ENCODE measurements at places on chromosomes 7 and 10.

DNA sequence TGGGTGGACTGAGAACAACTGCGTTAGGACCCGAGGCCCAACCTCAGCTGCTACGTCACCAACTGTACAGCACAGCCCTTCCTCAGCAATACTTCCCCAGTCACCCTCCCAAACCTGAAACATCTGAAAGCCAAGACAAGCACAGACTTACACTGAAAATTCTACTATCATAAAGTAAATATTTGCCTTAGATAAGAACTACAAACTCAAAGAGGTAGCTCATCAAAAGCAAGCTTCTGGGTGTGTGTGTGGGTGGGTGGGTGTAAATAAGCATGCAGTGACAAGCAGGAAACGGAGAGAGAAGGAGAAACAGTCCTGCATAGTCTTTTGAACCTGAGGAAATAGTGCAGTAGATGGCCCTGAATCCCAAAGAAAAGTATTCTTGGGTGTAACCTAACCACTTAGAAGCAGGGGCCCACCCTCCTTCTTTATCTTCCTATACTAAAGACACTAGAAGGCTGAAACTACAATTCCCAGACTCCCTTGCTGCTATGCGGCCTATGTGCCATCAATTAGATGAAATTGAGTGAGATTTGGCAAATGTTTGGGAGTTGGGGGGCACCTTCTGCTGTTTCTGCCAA lies 18.7 kb downstream of the SLC25A13 start:
- peak; percentile 89 for DNase-seq

GRCh38 chr10:18306031-18306430 lies 165.8 kb downstream of the CACNB2 start:
- no peak for DNase-seq

- peak; percentile 30 for DNase-seq
These were observed 47.9 kb upstream of the STK17A start for GRCh38 chr7:43535031-43535451.

DNA sequence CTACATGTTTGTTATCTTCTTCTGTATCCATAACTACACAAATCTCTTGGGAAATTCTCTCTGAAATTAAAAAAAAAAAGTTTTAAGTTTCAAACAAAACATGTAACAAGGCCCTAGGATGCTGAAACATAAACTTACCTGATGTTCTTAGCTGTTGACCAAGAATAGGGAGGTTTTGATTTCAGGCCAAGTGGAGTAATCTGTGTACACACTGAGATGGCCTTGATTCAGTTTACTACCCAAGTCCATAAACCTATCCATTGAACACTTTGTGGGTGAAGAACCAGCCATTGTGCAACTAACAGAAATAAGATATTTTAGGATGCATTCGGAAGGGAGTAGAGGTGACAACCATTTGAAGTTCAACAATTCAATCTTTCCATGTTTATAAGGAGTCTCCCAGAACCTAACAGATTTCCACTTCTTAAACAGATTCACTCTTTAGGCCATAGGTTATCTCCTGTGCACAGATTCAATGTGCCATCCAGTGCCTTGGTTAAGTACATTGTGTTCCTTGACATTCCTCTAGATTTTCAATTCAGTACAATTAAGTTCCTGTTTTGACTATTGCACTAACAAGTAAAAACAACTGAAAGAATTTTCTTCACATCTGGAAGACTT lies 143.1 kb downstream of the CRPPA start:
- DNase-seq = no peak

- peak; percentile 93 for DNase-seq
These were observed 18.9 kb downstream of the RCC1L start for GRCh38 chr7:75054744-75055143.

DNA sequence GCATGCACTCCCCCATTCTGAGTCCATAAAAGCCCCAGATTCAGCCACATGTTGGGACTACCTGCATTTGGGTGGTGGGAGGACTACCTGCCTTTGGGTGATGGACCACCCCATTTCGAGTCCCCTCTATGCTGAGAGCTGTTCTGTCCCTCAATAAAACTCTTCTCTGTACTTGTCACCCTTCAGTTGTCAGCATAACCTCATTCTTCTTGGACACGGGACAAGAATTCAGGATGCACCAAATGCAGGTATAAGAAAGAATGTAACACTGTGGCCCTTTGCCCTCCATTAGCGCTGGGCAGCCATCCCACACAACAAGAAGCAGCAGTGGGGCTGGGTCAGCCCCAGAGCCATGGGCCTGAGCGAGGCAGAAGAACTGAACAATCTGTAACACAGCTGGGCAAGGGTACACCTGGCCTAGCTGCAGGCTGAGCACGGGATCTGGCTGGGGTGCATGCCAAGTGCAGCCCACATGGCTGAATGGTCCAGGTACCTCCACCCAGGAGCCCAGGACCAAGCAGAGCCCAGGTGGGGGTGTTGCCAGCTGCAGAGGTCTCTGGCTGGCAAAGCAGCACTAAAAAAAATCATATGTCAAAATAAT lies 1344.3 kb upstream of the LRRTM3 start:
- no peak for DNase-seq

GRCh38 chr7:92678291-92678920 lies 88.2 kb upstream of the FAM133B start:
- no peak for DNase-seq

DNA sequence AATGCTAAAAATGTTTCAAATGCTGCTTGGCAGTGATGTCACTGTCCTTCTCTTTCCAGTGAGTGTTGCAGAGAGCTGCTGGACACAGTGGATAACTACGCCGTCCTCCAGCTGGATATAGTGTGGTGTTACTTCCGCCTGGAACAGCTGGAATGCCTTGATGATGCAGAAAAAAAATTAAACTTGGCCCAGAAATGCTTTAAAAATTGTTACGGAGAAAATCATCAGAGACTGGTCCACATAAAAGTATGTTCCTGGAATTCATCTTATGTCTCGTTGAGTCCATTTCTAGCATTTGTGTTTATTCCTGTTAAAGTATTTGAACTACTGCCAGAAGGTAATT lies 25.2 kb downstream of the NUB1 start:
- DNase-seq = peak; percentile 86

GRCh38 chr10:74165530-74165901 lies 14.5 kb downstream of the ADK start:
- DNase-seq = peak; percentile 33

- DNase-seq = no peak
These were observed 1391.1 kb upstream of the LRRTM3 start for GRCh38 chr10:65534771-65535170.

- no peak for DNase-seq
These were observed 124.5 kb downstream of the TMEM178B start for GRCh38 chr7:141198194-141198958.

- no peak for DNase-seq
These were observed 228.1 kb upstream of the PFKP start for GRCh38 chr10:2839081-2839725.

GRCh38 chr10:17427666-17428350 lies 26.6 kb downstream of the ST8SIA6 start:
- DNase-seq = no peak

- DNase-seq = no peak
These were observed 130.3 kb downstream of the DNAJC1 start for GRCh38 chr10:21873198-21873597.

DNA sequence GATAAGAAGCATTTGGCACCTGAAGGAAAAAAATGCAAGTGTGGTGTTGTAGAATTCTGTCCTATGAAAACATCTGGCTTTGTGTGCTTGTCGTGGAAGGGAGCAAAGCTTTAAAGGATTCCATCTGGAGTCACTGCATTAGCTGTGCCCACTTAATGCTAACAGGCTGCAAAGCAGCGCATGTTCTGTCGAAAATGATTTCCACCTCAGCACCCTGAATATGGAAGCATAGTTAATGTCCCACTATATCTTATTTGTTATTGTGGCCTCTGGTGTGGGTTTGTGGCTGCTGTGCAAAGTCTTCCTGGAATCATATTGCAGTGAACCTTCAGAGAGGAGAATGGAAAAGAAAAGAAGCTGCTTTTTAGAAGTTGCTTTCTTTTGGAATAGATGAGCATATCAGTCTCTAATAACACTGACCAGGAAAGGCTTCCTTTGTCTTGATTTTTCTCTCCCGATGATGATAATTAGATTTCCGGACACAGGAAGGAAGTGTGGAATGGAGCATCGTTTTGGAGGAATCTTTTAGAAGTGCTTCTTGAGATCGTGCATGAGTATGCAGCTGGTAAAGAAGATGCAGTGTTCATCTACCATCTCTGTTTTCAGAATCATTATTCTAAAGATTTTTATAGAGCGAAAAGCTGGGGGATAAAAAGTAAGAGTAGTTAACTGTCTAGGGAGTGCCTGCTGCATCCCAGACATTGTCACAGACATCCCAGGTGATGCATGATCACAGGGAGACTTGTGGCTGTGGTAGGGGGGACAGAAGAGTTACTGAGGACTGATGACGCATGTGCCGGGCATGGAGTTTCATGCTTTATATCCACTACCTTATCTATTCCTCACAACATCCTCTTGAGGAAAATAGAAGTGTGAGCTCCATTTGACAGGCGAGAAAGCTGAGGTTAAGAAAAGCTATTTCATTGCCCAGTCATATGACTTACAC lies 54.6 kb downstream of the TEX36 start:
- no peak for DNase-seq

DNA sequence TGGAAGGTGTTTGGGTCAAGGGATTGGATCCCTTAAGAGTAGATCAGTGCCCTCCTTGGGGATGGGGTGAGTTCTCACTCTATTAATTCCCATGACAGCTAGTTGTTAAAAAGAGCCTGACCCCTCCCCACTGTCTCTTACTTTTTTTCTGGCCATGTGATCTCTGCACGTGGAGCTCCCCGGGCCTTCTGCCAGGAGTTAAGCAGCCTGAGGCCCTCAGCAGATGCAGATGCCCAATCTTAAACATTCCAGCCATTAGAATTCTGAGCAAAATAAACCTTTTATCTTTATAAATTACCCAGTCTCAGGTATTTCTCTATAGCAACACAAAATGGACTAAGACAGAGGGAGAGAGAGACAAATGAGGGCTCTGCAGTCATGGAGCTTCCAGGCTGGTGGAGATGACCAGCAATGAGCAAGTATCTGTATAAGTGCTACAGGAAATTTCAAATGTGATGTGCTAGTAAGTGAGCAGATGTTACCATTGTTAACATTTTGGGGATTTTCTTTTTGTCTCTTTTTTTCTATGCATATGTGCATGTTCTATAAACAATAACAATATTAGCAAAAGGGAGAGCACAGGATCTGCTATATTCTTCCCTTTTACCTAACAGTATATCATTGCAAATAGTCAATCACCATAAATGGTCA lies 26.7 kb downstream of the PLPP4 start:
- DNase-seq = no peak

- peak; percentile 96 for DNase-seq
These were observed 3.2 kb downstream of the PARP12 start for GRCh38 chr7:140059273-140060242.

DNA sequence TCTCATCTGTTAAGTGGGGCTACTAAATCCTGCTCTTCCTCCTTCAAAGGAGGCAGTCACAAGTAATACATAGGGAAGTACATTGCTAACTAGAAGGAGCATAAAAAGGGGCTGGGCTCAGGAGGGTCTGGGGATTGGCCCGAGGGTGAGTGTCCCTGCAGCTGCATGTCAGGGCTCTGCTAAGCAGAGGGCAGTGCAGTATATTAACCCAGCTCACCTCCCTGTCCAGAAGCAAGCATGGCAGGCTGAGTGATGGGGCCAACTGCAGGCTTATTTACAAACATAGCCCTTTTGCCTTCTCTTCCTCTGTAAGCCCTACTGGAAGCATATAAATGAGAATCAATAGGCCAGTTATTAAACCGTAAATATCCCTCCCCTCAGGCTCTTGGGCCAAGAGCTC lies 143.2 kb upstream of the PCBD1 start:
- DNase-seq = no peak

DNA sequence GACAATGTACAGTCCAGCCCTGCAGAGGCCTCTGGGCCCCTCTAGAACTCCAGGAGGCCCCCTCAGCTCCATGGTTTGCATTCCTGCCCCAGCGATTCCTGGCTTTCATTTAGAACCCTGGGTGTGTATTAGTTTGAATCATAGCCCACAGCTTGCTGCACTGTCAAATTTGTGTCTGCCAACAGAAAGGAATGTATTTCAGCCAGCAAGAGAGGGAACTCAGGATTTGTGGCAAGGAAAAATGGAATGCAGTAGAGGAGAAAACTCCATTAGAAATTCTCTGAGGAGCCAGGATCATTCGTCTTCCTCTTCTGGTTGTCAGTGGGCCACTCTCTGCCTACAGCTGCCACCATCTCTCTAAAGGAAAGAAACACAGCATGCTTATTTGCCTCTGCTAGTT lies 27.9 kb upstream of the WDR11 start:
- peak; percentile 67 for DNase-seq

GRCh38 chr7:44189286-44189992 lies at the start of gene GCK:
GCK (minus strand) TSS chr7:44189439; CDS start chr7:44188953, 486 bp downstream.
- DNase-seq = no peak

- DNase-seq = peak; percentile 89
These were observed 9.8 kb downstream of the LARP4B start for GRCh38 chr10:921471-922414.

- DNase-seq = no peak
These were observed 192.1 kb downstream of the EBF3 start for GRCh38 chr10:129771991-129772431.

DNA sequence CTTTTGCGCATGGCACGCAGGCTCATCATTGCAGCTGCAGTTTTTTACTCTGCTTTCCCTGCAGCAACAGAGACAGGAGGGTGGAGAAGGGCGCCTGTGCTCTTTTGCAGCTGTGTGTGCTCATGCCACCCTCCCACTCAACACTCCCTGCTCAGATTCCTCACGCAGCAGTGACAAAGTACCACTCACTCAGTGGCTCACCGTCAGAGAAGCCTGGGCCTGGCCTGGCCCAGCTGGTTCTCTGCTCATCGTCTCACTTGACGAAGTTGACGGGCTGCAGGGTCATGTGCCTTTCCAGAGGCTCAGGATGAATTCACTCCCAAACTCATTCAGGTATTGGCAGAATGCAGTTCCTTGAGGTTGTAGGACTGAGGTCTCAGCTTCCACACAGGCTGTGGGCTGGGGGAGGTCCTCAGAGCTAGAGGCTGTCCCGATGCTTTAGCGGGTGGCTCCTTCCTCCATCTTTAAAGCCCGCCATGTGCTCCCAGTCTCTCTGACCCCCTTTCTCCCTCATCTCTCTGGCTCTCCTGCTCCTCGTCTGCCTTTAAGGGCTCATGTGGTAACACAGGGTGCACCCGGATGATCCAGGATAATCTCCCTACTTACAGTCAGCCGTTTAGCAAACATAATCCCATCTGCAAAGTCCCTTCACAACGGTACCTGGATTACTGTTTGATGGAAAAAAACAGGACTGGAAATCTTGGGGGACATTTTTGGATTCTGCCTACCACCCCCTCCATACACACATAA lies 25.8 kb downstream of the PTPRE start:
- no peak for DNase-seq

GRCh38 chr7:47651355-47652317 lies 69.7 kb upstream of the TNS3 start:
- peak; percentile 99 for DNase-seq

DNA sequence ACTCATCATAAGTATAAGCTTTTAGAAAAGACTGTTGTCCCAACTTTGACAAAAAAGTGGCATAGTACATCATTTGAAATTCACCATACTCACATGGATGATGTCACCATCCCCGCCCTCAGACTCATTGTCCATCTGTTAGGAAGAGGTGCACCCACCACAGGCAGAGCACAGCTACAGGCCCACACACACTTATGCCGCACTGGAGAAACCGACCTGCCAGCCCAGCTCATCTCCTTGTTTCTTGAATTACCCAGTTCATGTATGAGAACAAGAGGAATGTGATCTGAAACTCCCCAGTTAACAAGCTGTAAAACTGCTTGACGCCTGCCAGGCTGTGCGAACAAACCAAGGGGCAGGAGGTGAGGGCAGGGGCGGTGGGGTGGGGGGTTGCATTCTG lies 312.0 kb downstream of the DPP6 start:
- no peak for DNase-seq

All from fibroblast of lung (primary cell).